ENCODE measurements at places on chromosomes 2 and 18.

GRCh38 chr2:118846442-118846952 is 951 bp downstream of the EN1 start:
- no peak for DNase-seq

GRCh38 chr2:223102040-223102400 is 50.0 kb downstream of the KCNE4 start:
- no peak for DNase-seq

GRCh38 chr2:83186105-83186760 is 1272.8 kb downstream of the SUCLG1 start:
- DNase-seq, result no peak

DNA sequence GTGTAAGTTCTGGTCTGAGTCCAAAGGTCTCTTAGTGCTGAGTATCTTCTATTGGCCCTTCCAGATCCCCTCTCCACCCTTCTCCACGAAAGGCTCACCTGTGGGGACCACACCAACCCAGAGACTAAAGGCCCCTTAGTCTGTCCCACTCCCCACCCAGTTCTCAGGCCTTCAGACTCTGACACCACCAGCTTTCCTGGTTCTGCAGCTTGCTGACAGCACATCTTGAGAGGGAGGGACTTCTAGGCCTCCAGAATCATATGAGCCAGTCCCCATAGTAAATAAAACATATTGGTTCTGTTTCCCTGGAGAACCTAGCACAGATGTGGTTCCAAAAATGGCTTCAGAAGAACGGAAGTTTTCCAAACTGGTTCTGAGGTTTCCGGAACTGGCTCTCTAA is 38.5 kb upstream of the KLF11 start:
- DNase-seq, result no peak

- DNase-seq, result no peak
Measured at GRCh38 chr18:6256521-6256920, 158.2 kb downstream of the L3MBTL4 start.

DNA sequence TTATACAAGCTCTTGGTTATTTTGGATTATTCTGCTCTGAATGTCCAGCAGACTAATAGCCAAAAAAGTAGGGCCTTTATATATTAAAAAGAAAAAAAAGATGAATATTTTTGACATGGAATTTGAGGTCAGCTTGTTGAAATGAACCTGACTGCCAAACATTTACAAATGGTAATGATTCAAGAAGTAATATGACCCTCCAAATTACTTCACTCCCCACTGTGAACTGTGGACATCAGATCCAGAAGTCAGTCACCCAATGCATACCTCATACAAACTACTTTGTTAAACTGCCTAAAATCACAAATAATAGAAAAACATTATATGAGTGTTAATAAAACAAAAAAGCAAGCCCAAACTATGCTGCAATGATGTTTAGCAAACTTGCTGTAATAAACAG is 10.0 kb downstream of the EPG5 start:
- DNase-seq, result no peak

GRCh38 chr2:230661072-230661957 is 51.3 kb upstream of the CAB39 start:
- no peak for DNase-seq

- no peak for DNase-seq
Measured at GRCh38 chr2:142914507-142915313, 37.2 kb downstream of the KYNU start.

DNA sequence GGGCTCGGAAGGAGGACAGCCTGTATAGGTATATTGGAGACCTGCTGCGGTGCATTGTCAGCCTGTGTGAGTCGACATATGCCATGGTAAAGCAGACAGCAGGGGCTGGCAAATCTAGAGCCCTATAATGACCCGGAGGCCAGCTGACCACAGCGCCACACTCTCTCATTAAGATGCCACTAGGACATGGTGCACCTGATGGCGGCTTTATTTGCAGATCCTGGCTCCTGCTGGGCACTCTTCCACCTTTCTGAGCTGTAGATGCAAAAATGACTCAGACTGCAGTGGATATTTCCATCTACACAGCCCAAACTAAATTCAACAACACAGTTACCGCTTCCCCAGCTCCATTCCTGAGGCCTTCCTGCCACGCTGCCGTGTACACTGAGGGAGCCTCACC is 389.9 kb downstream of the TNS1 start:
- DNase-seq, result no peak

GRCh38 chr2:30106543-30106942 is 40.3 kb upstream of the YPEL5 start:
- no peak for DNase-seq

DNA sequence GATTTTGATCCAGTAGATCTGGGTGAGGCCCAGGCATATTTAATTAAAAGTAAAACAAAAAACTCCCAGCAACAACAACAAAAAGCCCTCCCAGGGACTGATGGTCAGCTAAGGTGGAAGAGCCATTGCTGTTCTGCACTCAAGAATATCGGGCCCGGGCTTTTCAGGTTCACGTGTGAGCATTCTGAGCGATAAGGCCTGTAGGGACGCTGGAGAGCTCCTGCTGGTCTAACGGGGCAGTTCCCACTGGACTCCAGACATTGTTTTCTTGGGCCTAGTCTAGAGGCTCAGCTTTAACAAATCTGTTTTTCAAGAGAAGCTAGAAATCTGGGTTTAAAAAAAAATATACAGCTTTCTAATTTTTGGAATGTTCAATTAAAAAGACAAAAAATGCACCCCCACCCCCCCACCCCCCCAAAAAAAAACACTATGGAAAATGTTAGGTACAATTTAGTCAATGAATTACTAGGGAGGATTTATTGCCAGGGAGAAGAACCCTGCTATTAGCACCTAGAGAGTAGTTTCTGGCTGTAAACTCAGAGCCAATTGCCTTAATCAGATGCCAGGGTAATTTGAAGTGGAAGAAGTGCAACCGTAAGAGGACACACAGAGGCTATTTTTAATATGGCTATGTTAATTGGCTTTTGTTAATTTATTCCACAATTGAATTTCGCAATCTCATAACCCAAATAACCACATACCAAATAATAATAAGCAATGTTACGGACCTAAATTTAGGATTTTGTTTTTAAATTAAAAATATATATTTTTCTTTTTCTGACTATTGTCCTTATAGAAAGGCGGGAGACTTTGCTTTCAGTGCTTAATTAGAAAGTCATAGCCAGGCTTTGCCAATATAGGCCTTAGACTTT is 78.9 kb downstream of the MAP4K4 start:
- no peak for DNase-seq

- no peak for DNase-seq
Measured at GRCh38 chr2:49831698-49832367, 677.5 kb upstream of the FSHR start.

DNA sequence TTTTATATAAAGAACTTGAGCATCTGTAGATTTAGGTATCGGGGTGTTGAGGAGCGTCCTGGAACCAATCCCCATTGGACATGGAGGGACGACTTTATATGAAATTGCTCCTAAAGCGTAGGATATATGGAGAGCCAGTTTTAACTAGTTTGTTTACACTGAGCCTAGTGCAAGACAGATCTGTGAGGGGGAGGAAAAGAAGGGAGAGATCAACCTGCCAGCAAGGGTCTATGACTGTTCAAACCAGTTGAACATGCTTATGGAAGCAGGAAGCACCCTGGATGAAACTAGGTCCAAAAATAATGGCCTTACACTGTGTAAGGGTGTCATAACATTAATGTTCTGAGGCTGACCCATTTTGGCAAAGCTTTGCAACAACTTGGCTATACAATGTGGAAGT is 34.0 kb upstream of the SLC40A1 start:
- no peak for DNase-seq

DNA sequence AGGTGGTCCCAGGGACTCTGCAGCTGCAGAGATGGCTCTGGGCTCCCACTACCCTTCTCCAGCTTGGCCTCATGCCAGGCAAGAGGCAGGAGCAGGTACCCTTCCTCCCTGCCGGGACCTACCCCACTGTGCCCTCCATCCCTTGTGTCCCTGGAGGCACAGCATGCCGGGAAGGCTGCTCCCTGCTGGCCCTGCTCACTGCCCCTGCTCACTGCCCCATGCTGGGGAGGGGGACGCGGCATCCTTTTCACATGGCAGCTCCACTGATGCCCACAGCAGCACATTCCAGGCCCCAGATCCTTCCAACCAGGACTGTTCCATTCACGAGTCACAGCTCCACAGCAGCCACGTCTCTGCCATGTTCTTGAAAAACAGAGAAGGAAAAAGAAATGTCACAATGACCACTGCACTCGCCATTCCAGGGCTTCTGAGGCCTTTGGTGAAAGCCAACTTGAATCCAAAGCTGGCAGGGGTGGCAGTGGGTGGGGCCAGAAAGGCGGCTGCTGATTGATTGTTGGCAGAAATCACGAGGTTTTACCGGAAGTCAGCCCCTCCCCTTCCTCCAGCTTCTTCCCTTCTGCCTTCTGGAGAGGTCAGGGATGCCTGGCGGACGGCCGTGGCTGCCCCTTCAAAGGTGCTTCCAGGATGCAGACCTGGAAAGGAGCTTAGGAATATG is 268.0 kb downstream of the CYP26B1 start:
- no peak for DNase-seq

- DNase-seq, result no peak
Measured at GRCh38 chr2:33583194-33583938, 15.7 kb downstream of the FAM98A start.

DNA sequence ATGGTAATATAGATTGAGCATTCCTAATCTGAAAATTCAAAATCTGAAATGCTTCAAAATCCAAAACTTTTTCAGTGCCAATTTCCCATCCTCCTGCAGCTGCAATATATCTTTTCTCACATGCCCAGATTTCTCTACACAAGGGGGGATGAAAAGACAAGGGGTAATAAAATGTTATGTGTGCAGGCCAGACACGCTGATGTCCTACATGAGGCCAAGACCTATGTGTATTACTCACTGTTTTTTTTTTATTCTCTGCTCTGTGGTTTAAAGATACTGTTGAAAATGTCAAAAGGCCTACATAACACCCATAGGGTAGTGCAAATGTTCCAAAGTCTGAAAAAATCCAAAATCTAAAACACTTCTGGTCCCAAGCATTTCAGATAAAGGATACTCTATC is 41.2 kb upstream of the CWC22 start:
- DNase-seq, result no peak

DNA sequence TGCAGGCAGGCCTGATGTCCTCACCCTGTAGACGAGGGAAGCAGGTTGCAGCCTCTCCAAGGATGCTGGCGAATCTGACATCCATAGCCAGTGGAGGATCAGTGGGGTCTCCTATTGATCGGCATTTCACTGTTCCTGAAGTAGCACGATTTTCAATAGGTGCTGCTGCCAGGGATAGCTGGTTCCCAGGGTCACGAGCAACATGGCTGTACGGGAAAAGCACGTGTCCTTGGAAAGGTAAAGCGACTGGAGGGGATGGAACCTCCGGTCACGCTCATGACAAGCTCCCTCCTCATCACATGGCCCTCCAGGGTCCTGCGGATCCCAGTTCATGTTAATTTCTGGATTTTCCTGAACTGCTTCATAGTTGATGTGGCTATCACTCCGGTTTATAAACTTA is 373.7 kb upstream of the SMIM21 start:
- no peak for DNase-seq

DNA sequence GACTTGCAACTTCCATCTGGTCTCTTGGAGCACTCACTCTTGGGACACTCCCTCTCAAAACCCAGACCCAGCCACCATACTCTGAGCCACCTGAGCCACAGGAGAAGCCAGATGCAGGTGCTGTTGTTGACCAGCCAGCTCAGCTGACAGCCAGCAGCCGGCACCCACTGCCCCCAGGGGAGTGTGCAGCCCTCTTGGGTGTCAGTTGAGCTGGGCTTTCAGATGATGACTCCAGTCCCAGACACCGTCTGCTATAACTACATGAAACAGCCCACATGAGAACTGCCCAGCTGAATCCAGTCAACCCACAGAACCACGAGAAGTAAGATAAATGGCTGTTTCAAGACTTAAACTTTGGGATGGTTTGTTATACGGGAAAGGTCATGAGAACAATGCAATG is 10.7 kb upstream of the IGFBP2 start:
- no peak for DNase-seq

- no peak for DNase-seq
Measured at GRCh38 chr18:63970809-63971205, 926 bp downstream of the SERPINB8 start.

DNA sequence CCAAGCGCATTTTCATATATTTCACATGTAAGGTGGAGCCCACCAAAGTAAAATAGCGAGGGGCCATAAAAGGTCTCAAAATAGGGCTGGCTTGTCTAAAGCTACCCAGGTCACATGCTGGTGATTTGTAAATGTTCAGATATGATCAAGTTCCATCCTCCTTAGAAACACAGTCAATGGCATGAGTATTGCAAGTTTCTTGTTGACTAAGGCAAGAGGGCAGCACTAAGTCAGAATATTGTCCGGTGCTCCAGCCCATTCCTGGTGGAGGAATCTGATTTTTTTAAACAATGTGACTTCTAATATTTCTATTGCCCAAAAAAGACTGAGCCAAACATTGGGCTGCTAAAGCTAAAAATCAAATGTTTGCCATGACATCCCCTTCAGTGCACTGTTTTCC is 85.1 kb downstream of the LAMA1 start:
- DNase-seq, result no peak

GRCh38 chr18:9507565-9508088 is 32.3 kb downstream of the RALBP1 start:
- no peak for DNase-seq

- DNase-seq, result no peak
Measured at GRCh38 chr2:70035344-70035844, 51.9 kb upstream of the PCBP1 start.

- no peak for DNase-seq
Measured at GRCh38 chr2:86794861-86795260, 4.1 kb upstream of the CD8A start.

GRCh38 chr2:172995323-172996244 is 80.1 kb upstream of the MAP3K20 start:
- DNase-seq, result no peak

- DNase-seq, result no peak
Measured at GRCh38 chr2:69026026-69026425, 13.0 kb downstream of the ANTXR1 start.

GRCh38 chr2:109032229-109032820 is 43.3 kb upstream of the EDAR start:
- no peak for DNase-seq

GRCh38 chr2:122804494-122804893 is 1049.0 kb downstream of the TSN start:
- DNase-seq, result no peak

- no peak for DNase-seq
Measured at GRCh38 chr2:54386585-54386984, 69.5 kb upstream of the SPTBN1 start.

DNA sequence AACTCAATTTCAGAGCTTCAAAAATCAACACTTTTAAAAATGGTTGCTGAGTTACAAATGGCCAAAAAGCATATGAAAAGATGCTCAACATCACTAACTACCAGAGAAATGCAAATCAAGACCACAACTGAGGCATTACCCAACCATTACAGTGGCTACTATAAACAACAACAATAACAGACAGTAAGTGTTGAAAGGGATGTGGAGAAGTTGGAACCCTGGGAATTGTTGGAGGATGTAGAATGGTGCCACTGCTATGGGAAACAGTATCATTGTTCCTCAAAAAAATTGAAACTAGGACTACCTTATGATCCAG is 173.3 kb upstream of the SPRED2 start:
- DNase-seq, result no peak

GRCh38 chr18:79068341-79068936 is 755 bp upstream of the ATP9B start:
- DNase-seq, result no peak

GRCh38 chr2:37615804-37616676 is 55.4 kb downstream of the CDC42EP3 start:
- DNase-seq, result no peak
